Neural crest cell (in vitro differentiated cells): ENCODE measurements at places on chromosomes 7 and 10.
A peak's percentile ranks its signal among the peaks of the same experiment; 100 is the strongest.

DNA sequence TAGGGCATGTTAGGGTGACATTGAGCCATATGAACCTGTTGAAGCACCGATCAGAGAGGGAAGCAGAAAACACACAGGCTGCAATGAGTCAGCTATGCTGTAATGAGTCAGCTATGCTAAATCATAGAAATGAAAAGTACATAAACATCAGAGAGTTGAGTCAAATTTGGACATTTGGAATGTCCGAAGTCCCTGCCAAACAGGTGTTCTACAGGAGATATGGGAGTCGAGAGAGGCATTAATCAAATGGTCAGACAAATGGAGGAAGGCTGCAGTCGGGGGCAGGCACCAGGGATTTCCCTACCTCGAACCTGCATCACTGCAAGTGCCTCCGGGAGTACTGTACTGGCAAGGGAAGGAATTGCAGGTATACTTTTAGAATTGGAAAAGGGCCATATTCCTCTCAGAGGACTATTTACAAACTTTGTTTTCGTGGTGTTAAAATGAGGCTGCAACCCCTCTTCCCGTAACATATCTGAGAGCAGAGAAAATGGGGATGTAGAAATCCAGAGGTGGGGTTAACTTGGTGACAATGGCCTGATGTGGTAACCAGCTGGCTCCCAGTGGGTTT, 8.8 kb upstream of the ZC3HAV1 start:
- no peak for DNase-seq

DNA sequence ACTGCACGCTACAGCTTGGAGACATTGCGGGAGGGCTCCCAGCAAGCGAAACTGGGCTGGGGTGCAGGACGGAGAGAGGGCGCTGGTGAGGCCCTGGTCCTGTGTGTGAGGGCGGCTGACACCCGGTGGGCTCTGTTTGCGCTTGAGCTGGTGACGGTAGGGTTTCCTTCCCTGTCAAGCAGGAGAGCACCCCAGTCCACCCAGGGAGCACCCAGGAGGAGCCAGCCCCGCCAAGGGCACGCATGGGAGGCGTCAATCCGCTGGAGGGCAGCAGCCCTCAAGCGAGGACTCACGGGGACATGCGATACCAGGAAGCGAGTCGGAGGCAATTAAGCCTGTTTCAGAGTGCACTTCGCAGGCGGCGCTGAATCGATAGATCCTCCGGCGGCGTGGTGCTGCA, 109.4 kb downstream of the MAD1L1 start:
- no peak for DNase-seq

DNA sequence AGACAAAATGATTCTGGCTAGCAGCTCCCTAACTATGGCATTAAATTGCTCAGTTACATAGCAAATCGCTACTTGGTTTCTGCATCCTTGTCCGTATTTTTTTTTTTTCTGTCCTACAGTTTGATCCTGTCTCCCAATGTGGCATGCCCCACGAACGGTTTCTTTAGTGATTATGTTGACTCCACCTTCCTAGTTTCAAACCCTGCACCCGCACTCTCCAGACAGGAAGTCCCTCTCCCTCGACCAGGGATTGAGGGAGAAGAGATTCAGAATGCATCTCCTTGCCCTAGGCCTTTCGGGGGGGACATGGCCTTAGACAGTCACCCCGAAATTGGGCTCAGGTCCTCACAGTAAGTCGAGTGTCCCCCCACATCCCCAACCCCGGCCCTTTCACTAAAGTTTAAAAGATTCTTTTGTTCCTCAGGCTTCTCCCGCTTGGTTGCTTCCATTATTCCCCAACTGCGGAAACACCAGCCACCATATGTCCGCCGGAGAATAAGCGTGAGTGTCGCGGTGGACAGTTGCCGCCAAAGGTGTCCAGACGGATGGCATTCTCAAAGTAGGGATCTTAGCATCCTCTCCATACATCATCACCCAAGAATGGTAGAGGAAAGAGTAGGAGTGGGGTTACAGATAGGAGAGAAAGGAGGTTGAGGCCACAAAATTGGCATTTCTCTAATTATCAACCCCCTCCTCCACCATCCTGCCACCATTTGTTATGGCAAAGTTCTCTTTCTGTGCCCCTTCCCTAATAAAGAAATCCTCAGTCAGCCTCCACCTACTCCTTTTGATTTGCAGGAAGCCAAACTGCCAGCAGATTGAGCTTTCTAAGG, 7.3 kb downstream of the EVX1 start:
- DNase-seq = no peak

- peak; percentile 46 for DNase-seq
Measured at GRCh38 chr10:75408911-75409885, 7.6 kb upstream of the ZNF503 start.

DNA sequence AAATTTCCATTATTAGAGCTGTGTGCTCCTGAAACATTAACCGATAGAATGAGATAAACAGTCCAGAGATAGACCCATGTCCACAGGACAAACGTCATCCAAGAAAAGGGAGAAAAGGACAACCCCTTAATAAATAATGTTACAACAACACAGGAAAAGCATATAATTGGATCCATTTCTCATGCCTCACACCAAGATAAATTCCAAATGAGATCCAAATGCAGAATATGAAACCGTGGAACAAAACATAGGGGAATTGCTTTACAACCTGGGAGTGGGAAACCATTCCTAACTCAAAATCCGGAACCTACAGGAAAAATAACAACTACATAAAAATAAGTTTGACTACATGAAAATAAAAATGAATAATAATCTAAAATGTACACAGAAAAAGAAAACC, 22.4 kb upstream of the NEBL start:
- DNase-seq = no peak

- DNase-seq = no peak
Measured at GRCh38 chr10:111018021-111018420, 58.8 kb upstream of the ADRA2A start.

DNA sequence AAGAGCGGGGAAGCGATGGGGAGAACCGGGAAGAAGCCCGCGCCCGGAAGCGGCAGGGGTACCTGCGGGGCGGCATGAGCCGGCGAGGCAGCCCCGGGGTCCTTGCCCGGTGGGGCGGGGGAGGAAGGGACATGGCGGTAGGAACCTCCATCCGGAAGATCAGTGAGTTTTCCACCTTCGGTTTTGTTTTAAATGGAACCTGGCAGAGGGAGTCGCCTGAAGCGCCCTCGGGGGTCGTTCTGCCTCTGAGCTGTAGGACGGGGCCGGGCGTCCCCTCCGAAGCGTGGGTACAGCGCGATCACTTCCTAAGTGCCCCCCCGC, 471 bp downstream of the PFKP start:
- no peak for DNase-seq

DNA sequence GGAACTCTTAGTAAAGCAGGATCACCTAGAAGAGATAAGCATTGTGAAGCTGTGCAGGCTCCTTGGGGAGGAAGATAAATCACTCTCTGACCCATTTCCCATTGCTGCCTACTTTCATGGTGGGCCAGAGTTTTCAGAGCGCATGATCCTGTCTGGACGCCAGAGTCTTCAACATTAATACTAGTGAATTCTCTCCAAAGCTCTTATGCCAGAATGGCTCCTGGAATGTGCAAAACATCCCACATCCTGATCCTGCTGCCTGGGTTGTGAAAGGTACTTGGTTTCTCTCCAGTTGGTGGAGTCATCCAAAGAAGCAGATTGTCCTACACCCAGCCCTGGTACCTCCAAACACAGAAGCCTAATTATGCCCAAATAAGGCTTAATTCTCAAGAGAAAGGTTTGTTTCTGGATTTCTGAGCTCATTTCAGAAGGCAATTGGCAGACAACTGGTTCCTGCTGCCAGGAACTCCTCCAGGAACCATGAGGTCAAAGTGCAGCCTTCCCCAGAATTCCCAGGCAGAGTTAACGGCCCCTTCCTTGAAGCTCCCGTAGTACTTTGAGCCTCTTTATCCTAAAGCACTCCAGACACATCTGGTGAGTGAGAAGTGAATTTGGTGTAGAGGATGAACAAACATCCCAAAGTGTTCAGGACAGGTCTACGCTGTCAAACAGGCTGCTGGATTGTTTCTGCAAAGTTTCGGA, 495.2 kb downstream of the PLXNA4 start:
- no peak for DNase-seq

GRCh38 chr10:483261-483660, 206.2 kb downstream of the DIP2C start:
- DNase-seq = no peak

DNA sequence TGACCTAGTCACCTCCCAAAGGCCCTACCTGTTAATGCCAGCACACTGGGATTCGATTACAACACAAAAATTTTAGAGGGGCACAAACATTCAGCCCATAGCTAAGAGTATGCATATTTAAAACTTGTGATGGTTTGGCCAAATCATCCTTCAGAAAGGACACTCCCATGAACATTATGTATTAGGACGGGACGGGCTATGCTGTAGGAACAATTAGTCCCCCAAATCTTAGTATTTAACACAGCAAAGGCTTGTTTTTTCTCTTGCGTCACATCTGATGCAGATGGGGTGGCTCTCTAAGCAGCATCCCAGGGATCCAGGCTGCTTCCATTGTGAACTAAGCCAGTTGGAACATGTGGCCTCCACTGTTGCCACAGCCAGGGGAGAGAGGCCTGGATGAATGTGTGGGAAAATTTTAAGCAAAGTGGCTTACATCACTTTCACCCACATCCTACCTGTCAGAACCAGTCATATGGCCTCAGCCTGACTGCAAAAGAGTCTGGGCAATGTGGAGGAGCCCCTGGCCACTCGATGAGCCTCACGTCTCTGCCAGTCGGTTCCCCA, 26.6 kb downstream of the CHST3 start:
- no peak for DNase-seq

DNA sequence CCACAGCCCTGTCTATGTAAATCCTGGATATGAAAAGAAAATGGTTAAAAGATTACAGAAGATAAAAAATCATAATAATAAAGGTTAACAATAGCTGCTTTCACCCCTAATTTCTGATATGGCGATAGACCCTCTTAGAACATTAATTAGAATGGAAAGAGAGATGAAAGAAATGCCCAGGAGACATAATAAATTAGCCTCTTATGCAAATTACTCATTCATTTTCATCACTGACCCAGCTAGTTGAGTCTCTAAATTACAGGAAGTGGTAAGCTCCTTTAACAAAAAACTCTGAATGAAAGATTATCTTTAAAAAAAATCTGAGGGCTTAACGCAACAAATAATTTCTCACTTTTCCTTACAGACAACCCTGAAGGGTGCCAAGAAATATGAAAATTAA, 12.4 kb downstream of the GFRA1 start:
- no peak for DNase-seq

GRCh38 chr10:3681642-3682554, 103.1 kb downstream of the KLF6 start:
- peak; percentile 3 for DNase-seq

DNA sequence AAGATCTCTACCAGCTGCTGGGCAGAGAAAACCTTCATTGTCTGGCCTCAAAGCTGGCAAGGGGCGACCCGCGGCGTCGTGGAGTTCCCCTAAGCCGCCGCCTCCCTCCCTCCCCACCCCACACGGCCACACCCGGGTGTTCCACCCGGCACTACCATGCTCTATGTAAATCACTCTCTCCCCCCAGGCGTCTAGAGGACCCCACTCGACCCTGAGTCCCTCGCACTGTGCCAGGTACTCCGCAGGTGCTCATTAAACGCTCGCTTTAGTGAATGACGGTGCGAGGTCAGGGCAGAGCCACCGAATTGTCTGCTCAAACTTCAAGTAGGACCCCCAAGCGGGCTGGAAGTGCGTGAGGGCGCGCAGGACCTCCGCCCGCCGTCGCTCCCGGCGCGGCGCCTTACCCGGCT, 628 bp downstream of the PARP12 start:
- DNase-seq = no peak

- no peak for DNase-seq
Measured at GRCh38 chr10:57992321-57993077, 275.2 kb downstream of the IPMK start.

DNA sequence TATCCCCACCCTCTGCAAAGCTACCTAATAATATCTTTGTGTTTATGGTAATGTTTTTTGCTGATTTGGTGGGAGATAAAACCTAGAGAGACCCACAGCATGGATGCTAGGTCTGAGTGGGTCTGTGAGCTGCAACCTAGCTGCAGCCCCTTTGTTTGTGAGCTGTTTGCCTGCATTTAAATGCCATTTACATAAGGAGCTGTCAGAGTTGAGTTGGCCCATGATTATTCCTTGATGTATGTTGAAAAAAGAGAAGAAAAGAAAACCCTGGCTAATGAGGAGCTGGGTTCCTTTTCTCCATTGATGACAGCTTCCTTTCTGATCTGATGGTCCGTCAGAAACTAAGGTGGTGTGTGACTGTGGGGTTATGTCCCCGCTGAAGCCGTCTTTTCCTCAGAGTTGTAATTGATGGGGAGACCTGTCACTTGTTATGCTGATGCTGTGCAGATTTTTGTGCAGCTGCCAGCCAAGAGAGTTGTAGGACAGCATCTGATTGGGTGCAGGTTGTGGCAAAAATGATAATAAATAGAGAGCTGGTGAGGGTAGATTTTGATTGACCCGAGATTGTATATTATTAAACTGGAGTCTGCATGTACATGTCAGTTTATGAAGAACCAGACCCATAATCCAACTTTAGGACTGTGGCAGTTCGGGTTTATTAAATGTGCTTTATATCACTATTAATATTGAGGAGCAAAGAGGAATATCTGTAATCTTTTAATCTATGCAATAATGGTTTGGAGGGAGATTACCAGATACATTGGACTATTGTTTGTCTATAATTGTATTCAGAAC, 219.8 kb downstream of the AUTS2 start:
- DNase-seq = no peak

DNA sequence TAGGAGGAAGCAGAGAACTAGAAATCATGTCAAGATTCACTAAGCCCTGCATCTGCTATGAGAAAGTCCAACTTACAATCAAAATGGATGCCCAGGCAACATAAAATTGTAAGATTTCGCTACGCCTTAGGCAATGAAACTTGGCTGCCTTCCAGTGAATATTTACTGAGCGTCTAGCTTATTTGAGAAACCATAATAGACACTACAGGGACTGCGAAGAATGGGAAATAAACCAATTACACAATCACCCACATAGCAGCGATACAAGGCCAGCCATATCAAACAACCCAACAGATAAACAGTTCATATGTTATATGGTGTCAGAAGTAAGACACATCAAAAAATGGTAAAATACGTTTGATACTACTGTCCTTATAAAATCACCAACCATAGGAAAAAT, 545.0 kb upstream of the C7orf33 start:
- no peak for DNase-seq

- peak; percentile 25 for DNase-seq
Measured at GRCh38 chr7:103680161-103681144, 234.4 kb upstream of the SLC26A5 start.

DNA sequence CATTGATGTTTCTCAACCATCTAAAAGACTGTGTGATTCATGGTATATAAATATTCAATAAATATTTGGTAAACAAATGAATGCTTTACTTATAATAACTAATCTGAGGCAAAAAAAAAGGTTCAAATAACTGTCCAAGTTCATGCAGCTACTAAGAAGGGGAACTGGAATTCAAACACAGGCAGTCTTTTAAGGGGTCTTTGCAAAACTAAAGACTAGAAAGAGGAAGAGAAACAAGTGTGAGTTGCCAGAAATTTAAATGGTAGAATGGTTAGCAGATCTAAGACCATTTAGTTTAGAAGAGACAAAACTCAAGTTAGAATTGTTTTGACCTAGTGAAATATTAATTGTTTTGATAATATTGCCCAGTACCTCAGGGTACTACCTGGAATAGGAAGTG, 642.0 kb upstream of the LRRN3 start:
- no peak for DNase-seq

GRCh38 chr7:73851410-73852338, 9.3 kb upstream of the TMEM270 start:
- DNase-seq = no peak

GRCh38 chr10:43347997-43348396, 23.4 kb upstream of the FXYD4 start:
- DNase-seq = no peak
